ENCODE measurements at places on chromosomes 12 and 14.

GRCh38 chr14:63432228-63432627, 110.9 kb downstream of the PPP2R5E start:
- DNase-seq, result no peak

DNA sequence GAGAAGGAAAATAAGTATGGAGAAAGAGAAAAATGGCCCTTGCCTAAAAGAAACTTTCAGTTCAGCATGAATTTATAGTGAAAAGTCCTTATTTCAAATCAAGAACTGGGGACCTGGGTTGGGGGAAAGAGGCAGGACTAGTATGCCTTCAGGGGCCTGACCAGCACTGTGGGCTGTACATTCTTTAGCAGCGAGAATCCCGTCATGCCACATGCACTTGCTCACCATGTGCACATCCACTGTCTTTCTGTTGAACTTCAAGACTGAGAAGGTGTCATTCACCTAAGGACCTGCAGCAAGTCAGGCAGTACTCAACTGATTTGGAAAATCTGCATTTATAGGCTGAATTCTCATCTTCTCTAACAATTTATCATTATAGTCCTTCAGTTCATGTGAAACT, 50.2 kb downstream of the RAB35 start:
- DNase-seq, result no peak

GRCh38 chr12:114901316-114901715, 217.3 kb upstream of the TBX3 start:
- no peak for DNase-seq

DNA sequence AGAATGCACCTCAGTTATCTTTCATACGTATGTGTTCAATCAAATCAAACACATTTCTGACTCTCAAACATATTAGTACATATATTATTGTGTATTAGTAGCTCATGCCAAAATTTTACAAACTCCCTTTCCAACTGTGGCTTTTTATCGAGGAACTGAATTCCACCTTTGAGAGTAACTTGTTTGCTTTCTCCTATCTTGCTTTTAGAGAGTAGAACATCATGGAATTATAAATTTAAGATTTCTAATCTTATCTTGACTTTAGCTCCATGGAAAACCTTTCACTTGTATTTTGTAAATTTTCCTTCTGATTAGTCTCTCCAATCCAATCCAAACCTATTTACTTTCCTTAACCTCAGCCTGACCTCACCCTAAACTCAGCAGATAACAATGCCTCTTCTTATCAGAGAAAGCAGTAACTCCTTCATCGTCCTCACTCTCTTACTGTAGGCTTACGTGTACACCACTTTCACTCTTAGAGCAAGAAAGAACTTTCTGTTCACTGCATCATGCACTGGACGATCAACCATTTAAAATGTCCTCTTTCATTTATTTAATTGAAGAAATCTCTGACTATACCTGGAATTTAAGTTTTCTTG, 164.5 kb downstream of the TMTC3 start:
- DNase-seq, result no peak

DNA sequence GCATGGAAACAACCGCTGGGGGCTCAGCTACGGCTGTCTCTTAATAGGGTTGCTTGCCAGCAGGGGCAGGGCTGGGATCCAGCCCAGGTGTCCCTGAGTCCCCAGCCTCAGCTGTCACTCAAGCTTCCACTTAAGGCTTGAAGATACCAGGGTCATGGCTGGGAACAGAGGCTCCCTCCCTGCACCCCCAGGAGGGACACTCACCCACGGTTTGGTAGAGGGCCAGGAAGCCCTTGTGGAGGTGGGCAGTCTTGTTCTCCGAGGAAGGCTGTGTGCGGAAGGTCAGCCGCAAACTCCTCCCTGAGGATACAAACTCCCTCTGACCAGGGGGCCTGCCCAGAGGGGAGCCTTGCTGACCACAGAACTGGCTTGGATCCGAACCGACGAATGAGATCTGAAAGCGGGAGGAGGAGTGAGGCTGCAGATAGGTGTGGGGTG, 7.3 kb downstream of the C1RL start:
- no peak for DNase-seq

DNA sequence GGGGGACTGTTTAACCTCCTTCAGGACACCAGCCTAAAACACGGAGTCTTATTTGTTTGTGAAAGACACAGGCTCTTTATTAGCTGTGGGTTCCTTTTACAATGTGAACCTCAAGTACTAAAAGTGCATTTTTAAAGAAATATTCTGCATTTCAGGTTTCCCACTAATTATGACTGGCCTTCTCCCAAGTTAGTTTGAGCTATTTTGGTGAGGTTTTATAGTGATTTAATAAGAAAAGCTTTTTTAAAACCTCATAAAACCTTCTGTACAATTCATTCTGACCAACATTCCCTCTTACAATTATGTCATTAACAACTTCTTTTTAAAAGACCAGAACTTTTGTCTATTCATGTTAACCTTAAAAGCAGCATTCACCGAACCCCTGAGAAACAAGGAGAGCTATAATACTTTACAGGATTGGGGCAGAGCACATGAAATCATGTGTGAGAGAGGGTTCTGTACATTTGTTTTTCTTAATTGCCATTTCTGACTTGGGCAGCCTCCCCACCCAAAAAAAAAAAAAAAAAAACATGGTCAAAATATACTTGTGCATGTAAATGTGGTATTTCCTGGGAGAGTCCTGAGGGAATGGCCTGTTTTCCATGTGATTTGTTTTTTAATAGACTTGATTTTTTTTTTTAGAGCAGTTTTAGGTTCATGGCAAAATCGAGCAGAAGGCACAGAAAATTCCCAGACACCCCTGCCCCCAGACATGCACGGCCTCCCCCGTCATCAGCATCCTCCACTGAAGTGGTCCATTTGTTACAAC, 169.5 kb downstream of the CHST11 start:
- no peak for DNase-seq

DNA sequence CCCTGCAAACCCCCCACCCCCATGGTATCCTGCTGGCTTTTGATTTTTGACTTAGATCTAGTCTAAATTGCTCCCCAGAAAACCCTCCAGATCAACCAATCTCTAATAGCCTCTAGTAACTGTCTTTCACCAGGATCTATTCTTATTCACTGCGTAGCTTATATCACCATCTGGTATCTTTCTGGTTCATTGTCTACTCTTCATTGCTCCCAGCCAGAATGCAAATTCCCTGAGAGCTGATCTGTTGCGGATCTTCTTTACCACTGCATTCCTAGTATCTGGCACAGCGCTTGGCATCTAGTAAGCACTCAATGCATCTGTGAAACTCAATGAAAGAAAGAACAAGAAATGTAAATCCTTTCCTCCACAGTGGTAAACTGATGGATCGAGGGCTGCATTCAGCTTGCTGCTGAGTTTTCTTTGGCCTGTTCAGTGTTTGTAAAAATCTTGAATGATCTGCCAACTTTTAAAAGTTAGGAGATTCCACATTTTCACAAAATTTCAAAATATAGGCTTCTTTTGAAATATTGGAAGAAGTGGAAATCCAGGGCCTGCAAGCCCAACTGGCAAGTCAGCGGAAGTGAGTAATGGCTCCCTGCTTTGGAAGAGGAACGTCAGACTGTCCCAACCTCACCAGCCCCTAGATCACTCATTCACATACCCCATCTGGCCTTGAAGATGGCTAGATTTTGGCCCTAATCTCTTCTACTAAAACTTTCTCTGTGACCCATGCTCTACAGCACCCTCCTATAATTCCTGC, 274.2 kb downstream of the SSPN start:
- no peak for DNase-seq

- DNase-seq, result no peak
These were observed 86.2 kb downstream of the IGF1 start for GRCh38 chr12:102394200-102394599.

DNA sequence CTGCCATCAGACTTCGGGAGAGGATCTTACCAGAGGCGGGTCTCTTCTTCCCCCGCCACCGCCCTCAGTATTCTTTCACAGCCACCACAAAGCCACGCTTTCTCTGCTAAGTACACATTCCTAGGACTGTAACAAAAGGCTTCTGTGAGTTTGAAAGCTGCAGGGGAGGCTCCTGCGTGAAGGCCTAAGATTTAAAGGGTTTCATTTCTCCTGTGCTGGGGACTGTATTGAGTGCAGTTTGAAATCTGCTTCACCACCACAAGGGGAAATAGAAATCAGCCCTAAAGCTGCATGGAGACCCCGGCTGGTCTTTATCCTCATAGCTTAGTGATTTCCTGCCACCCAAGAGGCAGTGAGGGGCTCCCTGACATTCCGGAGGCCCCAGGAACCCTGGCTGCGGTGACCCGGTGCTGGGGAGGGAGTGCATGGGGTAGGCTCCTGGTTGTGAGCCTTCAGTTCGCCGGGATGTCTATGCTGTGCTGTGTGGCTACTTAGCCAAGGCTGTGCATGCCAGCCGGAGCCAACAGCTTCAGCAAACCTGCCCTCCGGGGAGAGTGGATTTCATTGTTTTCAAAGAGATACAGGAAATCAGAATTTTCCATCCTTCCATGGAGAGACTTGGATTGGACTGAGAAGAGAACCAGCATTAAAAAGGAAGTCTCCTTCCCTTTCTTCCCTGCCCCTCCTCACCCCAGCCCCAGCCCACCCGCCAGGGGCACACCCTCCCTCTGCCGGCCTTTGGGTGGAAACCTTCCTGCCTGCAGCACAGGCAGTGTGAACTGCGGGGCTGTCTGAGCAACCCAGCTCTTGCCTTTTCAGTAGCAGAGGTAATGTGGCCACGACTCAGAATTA, 163.3 kb downstream of the ETV6 start:
- DNase-seq, result no peak

DNA sequence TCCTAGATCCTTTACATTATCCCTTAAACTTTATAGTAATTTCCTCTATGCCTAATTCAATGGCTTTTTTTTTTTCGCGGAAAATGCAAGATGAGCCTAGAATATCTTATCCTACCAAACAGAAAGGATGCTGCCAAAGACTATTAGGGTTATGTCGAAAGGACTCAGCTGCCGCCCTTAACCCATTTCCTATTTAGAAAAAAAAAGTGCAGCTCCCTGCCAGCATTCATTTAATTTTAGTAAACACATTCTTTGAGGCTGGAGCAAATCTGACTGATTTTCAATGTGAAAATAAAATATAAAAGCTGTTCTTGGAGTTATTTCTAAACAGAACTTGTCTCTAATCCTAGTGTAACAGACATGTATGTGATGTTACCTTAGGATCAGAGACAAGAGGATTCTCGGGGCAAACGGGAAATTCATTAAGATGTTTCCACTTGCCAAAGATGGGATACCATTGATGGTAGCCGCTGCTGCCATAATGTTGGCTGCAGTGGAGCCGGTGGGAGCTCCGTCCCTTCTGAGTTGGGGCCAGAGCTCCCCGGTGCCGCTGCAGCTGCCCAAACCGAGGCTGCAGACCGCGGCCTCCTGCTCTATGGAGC, 8.2 kb upstream of the A2M start:
- DNase-seq, result no peak

DNA sequence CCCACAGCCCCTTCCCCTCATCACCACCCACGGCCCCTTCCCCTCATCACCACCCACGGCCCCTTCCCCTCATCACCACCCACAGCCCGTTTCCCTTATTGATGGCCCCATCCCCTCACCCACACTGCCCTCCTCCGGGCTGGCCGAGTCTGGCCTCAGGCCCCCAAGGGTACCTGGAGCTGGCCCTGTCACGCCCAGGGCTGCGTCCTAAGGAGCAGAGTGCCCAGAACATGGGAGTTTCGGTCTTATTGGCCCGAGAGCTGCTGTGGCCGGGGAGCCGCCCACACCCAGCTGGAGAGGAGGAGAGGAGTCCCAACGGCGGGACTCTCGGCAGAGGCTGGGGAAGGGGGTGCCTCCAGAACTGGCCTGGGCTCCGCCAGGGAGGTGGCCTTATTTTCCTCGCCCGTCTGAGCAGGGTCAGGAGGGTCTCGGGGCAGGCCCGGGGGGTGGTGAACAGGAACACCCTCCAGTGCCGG, 182.3 kb downstream of the KIF26A start:
- DNase-seq, result no peak

GRCh38 chr12:66032739-66033138, 97.8 kb downstream of the LLPH start:
- no peak for DNase-seq

DNA sequence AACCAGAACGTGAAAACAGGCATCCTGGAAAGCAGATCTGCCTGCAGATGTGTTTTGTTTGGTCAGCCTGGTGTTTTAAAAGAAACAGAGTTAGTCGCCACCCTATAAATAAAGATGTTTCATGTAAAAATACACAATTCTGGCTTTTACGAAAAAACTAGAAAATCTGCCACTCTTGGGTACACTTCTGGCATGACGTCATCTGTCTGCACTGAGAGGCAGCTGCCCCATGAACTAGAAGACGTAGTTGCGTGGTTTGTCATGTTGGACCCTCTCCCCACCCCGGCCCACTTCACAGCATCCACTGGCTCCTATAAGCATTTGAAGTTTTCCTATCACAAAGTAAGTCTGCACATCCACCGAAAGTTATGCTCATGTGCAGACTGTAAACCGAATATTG, 392.5 kb downstream of the GLT1D1 start:
- DNase-seq, result no peak

DNA sequence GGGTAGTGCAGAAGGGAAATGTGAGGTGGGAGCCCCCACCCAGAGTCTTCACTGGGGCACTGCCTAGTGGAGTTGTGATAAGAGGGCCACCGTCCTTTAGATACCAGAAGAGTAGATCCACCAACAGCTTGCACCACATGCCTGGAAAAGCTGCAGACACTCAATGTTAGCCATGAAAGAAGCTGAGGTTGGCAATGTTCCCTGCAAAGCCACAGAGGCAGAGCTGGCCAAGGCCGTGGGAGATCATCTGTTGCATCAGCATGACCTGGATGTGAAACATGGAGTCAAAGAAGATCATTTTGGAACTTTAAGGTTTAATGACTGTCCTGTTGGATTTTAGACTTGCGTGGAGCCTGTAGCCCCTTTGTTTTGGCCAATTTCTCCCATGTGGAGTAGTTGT, 468.4 kb upstream of the FOXG1 start:
- DNase-seq, result no peak

DNA sequence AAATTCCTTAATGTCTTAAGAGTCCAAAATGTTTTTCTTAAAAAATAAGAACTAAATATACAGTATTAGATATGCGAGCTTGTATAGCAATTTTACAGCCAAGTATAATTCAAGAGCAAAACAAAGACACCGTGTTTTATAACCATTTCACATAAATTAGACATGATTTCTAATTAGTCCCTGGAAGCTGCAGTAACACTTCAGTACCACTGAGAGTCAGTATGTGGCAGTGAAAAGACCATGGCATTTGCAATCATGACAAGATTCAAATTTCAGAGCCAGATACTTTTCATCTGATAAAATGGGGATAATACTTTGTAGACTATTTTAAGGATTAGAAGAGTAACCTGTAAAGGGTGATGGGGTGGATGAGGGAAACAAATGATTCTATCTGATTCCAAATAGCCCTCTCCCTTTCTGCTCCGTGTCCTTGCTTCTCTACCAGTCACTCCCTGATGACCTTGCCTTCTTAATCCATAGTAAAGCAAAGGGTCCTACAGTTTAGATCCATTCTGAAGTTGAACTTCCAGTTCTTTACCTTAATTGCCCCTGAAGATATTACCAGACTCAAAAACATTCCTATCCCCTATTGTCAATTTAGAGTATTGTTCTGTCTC, 145.4 kb upstream of the ABCD2 start:
- DNase-seq, result peak; percentile 10

GRCh38 chr12:66195242-66195641, 6.2 kb downstream of the IRAK3 start:
- no peak for DNase-seq

GRCh38 chr12:57744194-57744776, 554 bp upstream of the TSPAN31 start:
- no peak for DNase-seq
